ENCODE measurements at places on chromosomes 2 and 18.

DNA sequence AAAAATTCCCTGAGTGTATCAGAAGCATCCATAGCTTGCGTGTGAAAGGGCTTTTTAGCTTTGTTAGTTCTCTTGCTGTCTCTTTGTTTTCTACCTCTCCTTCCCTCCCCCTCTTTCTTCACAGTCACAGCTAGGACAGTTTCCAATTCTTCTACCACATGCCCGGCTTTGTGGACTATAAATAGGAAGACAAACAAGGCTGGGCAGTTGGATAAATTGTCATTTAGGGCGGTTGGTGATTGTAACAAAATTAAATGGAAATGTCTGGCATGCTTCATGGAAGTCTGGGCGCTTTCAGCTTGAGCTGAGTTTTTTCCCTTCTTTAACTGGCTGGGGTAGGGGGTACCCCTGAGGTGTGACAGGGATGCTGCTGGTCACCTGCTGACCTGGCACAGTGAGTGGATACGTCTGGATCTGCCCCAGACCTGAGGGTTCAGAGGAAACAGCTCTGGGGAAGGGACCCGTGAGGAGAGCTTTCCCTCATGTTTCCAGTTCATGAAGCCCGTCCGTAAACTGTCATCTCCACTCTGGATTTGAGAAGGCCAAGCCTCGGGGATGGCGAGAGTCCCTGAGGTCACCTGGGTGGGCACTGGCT lies 29.0 kb upstream of the GIGYF2 start:
- DNase-seq, result no peak

DNA sequence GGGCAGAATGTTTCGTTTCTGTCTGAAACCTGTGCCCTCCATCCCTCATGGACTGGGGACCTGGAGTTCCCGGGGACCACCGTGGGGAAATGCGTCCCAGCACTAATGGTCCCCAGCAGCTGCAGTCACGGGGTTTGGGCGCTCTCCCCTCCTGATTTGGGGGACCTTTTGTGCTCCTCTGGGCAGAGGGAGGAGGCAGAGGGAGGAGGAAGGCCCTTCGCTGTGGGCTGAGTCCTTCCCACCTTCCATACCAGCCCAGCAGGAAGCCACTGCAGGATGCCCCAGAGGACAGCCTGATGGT lies 3.2 kb downstream of the GPR35 start:
- DNase-seq, result no peak

- DNase-seq, result no peak
Measured at GRCh38 chr18:50748243-50749229, 71.3 kb downstream of the MRO start.

DNA sequence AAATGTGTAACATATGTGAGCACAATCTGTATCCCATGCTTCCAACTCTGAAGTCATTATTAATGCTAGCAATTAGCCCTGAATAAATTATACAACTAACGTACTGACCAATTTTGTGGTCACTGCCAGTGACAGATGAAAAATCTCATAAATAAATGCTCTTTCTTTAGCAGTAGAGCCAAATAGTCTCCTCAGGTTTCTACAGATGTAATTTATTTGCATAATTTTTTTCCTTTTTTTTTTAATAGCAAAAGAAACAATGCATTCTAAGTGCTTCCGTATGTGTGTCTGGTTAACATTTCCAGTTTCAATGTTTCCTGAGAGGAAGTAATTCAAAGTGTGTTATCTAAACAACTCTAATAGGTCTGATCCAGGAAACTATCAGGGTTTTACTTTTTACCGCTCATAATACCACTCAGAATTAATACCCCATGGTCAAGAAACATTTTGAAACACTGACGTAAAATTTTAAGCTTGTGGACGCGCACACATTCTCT lies 108.4 kb downstream of the MEP1B start:
- no peak for DNase-seq

DNA sequence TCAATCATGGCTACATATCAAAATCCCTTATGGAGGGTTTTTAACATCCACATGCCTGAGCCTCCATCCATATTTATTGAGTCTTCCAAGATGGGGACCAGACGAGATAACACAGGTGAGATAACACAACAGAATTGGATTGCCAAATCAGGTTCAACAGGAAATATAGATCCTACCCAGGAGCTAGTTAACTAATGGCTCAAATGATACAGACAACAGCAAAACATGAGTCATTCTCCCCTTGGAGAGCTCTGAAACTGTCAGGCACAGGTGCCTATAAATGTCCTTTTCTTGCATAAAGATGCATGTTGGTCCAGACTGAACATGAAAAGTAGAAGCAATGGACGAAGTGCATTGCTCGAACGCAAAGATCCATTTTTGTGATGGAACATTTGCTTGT lies 202.2 kb downstream of the CDH20 start:
- no peak for DNase-seq

DNA sequence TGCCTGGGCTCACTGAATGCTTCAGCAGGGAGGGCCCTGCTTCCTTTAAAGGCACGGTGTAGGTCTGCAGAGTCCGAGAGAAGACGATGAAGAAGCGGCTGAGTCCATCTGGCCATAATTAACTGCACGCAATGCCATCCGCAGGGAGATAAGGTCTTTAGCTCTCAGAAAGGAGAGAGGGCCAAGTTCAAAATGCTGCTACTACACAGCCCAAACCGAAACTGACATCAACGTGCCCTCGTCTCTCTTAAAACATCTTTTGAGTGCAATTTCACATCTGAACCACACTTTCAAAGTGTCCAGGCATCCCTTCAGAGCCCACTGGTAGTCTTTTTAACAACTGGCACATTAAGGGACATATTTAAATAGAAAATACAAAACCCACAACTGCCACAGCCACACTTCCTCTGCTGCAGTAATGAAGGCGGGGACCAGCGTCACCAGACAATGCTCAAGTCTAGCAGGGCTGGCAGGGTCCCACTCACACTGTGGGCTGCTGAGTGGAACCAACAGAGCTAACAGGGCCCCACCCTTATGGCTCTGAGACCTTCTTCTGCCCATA lies 35.8 kb downstream of the ST3GAL5 start:
- DNase-seq, result no peak

DNA sequence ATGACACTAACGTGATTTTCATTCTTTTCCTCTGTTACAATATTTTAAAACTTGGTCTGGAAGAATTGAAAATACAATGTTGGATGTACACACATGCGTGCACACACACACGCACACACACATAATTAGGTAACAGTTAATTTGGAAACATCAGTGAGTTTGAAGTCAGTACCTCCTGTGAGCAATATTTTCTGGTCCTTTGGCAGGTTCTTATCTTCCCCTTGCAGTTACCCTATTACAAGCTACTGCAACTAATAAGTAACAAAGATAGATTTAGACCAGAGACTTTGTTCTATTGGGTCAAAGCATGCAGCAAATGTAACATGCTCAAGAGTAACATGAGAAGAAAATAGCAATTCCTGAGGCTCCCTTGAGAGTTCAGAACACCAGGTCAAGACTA lies 73.3 kb downstream of the ZNF385B start:
- DNase-seq, result no peak

DNA sequence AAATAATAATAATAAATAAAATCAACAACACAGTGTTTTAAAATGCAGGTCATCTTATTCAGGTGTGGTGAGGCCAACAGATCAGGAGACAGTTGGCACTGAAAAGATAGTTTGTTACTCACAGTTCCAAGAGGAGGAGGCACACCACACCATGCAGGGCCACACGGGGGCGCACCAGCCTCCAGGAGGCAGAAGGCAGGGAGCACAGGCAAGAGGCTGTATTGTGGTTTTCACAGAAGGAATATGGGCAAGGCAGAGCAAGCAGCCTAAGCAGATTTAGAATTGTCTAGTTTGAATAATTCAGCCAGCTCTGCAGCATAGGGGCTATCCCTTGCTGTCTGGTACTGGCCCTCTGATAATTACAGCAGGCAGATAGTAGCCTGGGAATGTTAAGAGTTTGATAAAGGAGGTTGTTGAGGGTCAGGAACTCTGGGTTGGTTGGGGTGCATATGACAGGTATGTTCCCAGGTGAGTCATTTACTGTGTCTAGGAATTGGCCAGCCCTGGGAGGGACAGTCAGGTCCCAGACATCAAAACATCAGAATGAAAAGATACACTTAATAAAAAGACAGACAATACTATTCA lies 31.3 kb downstream of the KIAA2012 start:
- DNase-seq, result no peak

GRCh38 chr2:126994340-126994777 lies 95.7 kb downstream of the TEX51 start:
- no peak for DNase-seq

DNA sequence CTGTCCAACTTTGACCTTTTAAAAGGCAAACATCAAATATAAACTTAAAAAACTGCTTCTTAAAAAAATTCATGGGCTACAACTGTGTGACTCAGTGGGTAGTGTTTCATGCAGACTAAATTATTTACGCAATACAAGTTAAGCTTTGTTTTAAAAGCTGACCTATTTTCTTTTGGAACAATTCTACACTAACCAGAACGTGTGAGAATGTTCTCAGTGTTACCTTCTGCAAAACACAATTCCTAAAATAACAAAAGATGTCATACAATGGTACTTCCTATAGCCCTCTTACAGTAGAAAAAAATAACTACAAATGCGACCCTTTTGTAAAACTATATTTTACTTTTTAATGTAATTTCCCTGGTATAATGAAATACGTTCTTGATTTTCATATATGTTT lies 793.8 kb upstream of the FSHR start:
- DNase-seq, result no peak

DNA sequence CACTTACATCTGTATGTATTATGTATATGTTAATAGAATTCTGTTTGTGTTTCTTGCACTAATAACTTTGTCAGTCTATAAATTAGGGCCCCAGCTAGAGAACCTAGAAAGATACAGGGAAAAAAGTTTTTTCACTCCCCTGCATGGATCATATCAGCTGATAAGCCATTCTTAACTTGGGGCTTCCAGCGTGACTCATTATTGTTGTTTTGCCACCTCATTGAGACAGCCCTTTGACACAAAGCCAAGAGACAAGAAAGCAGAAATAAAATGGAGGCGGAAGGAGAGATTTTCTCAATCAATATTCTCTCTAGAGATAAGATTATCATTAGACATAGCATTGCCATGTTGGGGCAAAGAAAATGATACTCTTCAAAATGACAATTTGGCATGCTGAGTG lies 93.4 kb downstream of the AKAIN1 start:
- no peak for DNase-seq

DNA sequence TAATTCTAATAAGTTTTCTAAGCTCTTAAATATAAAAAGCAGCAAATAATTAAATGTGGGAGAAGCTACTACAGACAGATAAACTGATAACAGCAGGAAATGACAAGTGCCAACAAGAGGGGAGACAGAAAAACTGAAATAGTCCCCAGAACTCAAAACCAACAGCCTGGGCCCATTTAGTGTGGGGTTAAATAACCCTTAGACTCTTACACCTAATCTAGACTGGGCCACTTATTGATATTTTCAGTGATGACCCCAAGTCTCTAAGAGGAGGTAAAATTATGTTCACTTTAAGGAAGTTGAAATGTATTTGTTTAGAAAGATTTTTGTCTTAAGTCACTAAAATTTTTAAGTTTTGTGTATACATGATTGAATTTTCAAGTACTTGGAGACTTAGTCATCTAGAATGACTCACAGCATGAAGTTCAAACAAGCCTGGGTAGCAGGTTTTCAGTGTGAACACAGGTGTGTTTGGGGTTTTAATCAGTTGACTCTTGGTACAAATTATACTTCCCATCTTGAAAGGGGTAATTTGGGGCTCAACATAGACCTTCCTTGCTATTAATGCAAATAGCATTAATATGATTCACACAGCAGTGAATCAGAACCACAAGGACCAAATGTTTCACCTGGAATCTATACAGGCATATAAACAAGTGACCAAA lies 54.9 kb upstream of the MYO3B start:
- DNase-seq, result no peak

- no peak for DNase-seq
Measured at GRCh38 chr2:38722271-38723061, 28.7 kb downstream of the SRSF7 start.

DNA sequence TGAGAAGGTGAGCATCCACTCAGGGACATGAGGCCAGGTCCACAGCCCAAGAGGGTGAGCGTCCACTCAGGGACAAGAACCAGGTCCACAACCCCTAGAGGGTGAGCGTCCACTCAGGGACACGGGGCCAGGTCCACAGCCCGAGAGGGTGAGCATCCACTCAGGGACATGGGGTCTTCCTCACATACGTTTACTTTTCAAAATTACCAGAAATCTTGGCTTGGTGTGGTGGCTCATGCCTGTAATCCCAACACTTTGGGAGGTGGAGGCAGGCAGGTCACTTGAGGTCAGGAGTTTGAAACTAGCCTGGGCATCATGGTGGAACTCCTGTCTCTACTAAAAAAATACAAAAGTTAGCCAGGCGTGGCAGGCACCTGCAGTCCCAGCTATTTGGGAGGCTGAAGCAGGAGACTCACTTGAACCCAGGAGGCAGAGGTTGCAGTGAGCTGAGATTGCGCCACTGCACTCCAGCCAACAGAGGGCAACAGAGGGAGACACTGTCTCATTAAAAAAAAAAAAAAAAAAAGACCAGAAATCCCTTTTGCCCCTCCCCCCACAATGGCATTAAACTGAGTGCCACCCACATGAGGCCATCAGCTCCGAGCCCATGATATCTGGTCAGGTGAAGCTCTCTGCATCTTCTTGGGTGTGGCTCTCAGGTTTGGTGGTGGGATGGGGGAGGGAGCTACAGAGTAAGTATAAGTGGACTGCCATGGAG lies 9.0 kb upstream of the MBP start:
- no peak for DNase-seq

GRCh38 chr2:236972491-236973342 lies 113.0 kb upstream of the COPS8 start:
- DNase-seq, result peak; percentile 16

DNA sequence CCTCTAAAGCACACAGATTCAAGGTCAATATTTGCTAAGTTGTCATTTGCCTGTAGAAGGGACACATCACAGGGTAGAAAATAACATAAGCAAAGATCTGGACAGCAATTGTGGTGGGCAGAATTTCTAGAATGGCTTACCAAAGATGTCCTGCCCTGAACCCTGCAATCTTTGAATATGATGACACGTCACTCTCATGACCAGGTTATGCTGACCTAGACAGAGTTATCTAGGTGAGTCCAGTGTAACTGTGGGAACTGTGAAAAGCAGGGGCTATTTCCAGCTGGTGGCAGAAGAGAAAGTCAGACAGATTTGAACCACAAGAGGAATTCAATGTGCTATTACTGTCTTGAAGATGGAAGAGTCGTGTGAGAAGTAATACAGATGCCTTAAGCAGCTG lies 112.3 kb upstream of the CNGA3 start:
- DNase-seq, result no peak
